Pancreas (tissue), 10 donors: ENCODE measurements at places on chromosomes 3 and 15. TPM values are rescaled to one million over a fixed set of nuclear protein-coding genes. Genes with fewer than 3 reads are reported as not detected.

MUSTN1 gene
- total RNA-seq, result not detected

CCR9 gene
- total RNA-seq, result not detected

FGF7 gene
- total RNA-seq, result 14.4 TPM

PP2D1 gene
- total RNA-seq, result not detected

RYR3 gene
- 0.44 TPM for total RNA-seq

ZNF502 gene
- 2.5 TPM for total RNA-seq

ZDHHC19 gene
- 0.17 TPM for total RNA-seq

SSUH2 gene
- total RNA-seq, result 0.06 TPM

NANOGP8 gene
- total RNA-seq, result not detected

CHDH gene
- 18.5 TPM for total RNA-seq

MOBP gene
- not detected for total RNA-seq

CFAP92 gene
- total RNA-seq, result 0.69 TPM

ATP13A5 gene
- total RNA-seq, result 0.08 TPM

LOXL1 gene
- total RNA-seq, result 2.2 TPM

MASP1 gene
- total RNA-seq, result 0.06 TPM

C2CD4A gene
- 16.1 TPM for total RNA-seq

RBPMS2 gene
- 1.1 TPM for total RNA-seq

RAB5A gene
- 23.2 TPM for total RNA-seq

CCR8 gene
- not detected for total RNA-seq
